Adrenal gland (tissue), 19 donors: ENCODE measurements at places on chromosomes 7 and 10. TPM values are rescaled to one million over a fixed set of nuclear protein-coding genes. Genes with fewer than 3 reads are reported as not detected.

CAMK2B gene
- not detected for total RNA-seq

PDK4 gene
- 417 TPM for total RNA-seq

TAC1 gene
- 1.3 TPM for total RNA-seq

DNA sequence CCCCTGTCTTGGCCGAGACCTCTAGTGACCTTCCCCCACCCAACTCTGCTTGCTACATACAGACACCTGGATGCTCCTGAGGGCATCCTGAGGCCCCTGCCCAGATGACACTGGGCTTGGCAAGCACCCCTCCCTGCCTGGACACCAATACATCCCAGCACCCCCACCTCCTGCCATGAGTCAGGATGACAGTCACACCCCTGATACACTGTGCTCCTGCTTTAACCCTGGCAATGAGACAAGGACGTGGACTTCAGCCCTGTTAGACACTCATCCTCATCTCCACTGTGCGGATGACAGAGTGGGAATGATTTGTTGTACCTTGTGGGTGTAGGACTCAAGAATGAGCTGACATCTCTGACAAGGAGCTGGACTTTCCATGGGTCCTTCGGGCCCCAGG is 186.3 kb upstream of the ADCY1 start:
- no peak overlapping the region for H3K27ac ChIP-seq
- no peak overlapping the region for H3K4me3 ChIP-seq
- H3K27me3 ChIP-seq, result no peaks in the 10 kb centered on the region
- H3K4me1 ChIP-seq, result no peaks in the 10 kb centered on the region
- H3K36me3 ChIP-seq, result no peaks in the 10 kb centered on the region
